T-helper 22 cell (primary cell): ENCODE measurements at places on chromosomes 5 and 9.

DNA sequence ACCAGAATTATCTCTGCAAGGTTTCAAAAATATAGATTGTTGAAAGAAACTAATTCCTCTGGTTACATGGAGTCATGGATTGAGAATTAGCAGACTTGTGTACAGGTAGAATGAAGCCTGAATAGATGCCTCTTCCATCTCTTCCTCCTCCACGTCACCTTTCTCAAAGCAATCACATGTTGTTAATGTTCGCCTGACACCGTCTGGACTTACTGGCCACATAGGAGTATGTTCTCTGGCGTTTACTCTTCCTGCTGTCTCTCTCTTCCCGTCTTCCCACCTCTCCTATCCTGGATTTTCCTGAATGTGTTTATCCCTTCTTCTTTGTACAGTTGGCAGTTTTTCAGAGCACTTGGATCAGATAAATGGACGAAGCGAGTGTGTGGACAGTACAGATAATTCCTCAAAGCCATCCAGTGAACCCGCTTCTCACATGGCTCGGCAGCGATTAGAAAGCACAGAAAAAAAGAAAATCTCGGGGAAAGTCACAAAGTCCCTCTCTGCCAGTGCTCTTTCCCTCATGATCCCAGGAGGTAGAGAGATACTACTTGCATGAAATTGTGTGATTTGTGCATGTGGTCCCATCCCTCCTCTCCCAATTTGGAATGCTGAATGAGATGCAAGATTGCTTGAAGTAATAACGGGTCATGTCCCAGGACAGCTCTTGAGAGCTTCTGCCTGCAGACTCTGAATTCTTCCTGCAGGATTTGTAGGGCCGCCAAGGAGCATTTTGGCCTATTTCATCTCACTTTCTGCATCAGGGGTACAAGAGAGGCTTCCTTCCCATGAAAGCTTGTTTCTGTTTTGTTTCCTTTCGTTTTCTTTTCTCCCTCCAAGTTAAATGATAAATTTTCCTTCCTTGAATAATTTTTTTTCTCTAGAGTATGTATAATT lies 47.3 kb downstream of the CD180 start:
- DNase-seq = no peak

DNA sequence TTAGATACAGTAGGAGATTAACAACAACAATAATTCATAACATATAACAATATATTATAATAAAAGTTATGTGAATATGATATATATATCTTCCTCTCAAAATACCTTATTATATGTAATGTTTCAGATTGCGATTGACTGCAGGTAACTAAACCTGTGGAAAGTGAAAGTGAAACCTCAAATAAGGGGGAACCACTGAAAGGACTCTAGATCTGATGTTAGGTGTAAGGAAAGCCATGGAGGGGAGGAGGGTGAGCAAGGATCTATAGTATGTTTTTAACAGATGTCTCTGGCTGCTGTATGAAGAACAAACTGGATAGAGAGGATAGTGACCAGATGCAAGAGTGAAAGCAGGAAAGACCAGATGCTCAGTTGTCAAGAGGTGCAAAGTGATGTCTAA lies 5.8 kb upstream of the FSTL4 start:
- DNase-seq = no peak

DNA sequence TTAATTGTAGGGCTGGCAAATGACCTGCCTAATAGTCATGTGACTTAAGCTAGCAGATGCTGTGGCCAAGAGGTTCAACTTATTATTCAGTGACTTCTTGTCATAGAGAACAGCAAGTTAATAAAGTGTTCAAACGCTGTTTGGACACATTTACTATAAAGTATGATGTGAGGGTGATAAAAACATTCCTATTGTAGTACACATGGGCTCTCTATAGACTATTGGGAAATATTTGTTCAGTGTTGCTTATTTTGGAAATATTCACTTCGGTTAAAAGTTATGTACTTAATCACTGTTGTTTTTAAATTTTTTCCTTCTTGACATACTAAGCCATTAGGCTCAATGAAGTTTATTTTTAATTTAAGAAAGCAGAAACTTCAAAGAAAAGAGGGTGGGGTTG lies 345.0 kb downstream of the NNT start:
- no peak for DNase-seq

GRCh38 chr9:35659340-35659739 lies 1.2 kb downstream of the CCDC107 start:
- no peak for DNase-seq

DNA sequence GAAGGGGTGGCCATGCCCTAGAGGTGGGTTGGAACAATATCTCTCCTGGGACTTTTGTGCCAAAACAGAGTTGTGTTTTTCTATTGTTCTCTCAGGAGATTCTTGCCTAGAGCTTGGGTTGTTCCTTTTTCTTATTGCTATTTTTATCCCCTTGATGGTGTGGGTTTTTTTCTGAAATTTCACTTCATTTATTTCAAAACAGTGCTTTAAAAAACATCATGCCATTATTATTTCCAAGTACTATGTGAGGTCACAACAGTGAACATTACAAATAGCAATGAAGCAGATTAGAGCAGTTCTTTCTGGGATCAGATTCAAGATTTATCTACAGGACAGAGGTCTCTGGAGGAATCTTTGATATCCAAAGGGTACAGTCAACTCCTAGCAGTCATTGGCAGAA lies 76.6 kb downstream of the ACTBL2 start:
- no peak for DNase-seq

DNA sequence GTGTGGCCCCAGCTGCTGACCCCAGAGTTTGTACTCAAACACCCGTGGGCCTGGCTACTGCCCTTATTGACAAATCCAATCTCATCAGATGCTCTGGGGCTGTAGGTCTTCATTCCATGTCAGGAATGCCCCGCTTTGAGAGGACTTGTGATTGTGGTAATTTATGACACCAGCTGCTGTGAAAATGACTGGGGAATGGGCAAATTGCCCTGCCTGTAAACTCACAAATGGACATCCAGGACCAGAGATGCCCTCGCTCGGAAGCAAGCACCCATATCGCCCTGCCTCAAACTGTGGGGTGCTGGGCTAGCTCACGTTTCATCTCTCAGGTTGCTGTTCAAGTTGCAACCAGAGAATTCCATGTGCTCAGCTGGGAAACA lies 225.9 kb upstream of the MAP3K1 start:
- DNase-seq = no peak

GRCh38 chr5:53749621-53750020 lies 189.2 kb downstream of the NDUFS4 start:
- no peak for DNase-seq

GRCh38 chr5:146336197-146336596 lies 2.4 kb upstream of the POU4F3 start:
- no peak for DNase-seq

- no peak for DNase-seq
Measured at GRCh38 chr9:110622368-110622767, 42.8 kb upstream of the SVEP1 start.

DNA sequence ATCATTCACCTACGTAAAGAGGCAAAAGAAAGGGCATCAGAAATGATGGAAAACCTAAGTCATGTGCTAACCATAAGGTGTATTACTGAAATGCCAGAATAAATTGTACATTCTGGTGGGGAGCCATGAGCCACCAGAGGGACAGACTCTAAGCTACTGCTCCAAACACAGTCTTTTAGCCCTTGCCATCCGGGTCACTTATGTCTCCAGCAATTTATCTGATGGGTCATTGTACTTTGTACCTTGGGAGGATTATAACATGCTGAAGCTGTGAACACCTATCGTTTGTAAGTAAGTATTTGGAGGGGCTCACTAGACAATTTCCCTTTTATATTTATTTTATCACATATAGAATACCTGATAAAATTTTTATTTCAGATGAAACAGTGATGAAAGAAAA lies 495.1 kb downstream of the KIF4B start:
- DNase-seq = no peak

DNA sequence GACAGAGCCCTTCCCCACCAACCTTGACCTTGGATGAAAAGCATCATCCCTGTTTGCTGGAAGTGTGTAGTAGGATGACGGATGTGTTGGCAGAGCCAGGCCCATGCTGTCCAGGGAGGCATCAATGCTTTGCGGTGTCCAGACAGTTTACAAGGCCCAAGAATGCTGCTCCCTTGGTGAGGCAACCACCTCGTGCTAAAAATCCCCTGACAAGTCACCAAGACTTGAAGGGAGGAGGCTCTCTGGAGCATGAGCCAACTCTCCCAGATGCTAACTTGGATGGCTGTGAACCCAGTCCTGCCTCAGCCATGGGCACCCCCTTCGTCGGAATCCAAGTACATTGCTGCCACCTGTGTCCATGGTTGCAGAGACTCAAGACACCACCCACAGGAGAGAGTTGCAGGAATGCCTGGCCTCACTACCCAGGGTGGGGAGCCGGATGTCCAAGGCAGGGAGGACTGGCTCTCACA lies 9.5 kb upstream of the NKD2 start:
- DNase-seq = no peak

GRCh38 chr9:113771199-113771598 lies 104.9 kb upstream of the ZNF618 start:
- DNase-seq = no peak

- no peak for DNase-seq
Measured at GRCh38 chr9:72843520-72844439, 109.1 kb downstream of the ALDH1A1 start.

GRCh38 chr9:36566813-36567221 lies 5.9 kb upstream of the MELK start:
- DNase-seq = no peak

- DNase-seq = no peak
Measured at GRCh38 chr9:130480673-130481072, 35.9 kb downstream of the ASS1 start.

DNA sequence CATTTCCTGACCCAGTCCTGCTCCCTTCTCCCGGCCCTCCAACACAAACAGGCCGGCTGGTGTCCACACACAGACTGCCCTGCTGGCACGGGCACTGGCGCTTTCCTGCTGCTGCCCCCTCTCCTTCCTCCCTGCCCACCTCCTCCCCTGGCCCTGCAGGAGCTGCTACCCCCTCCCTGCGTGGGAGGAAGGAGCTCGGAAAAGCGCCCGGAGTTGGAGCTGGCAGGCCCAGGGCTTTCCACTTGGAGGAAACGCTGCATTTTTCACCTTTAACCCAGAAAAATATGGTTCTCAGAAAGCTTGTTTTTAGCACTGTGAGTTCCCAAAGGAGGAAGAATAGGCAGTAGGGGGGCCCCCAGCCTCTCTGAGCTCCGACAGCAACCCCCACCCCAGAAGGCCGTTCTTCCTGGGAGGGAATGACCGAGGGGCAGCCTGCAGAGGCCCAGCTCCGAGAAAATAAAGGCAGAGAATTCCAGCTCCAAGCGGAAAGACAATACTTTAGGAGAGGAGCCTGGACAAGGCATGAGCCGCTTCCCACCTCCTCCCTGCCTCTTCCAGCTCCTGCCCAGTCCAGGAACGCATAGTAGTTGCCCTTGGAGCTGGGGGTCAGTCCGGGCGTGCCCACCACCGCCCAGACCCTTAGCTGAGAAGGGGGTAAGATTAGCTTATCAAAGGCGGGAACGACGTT lies 88.9 kb downstream of the LIFR start:
- no peak for DNase-seq

DNA sequence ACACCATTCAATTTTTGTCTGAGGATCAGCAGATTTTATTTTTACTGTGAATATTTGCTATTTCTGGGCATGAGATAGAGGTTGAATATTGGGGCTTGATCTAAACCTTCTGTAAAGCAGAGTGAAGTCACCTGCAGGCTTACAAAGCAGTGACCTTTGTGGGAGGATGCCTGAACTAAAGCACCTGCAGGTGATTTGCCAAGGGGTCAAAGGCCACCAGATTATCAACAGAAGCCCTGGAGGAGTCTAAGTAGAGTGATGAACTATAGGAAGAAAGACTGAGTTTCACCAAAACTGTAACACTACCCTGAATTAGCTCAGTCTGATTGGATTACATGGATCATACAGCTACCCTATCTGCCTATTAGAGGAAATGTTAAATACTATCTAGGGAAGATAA lies 144.3 kb upstream of the PRLR start:
- no peak for DNase-seq

DNA sequence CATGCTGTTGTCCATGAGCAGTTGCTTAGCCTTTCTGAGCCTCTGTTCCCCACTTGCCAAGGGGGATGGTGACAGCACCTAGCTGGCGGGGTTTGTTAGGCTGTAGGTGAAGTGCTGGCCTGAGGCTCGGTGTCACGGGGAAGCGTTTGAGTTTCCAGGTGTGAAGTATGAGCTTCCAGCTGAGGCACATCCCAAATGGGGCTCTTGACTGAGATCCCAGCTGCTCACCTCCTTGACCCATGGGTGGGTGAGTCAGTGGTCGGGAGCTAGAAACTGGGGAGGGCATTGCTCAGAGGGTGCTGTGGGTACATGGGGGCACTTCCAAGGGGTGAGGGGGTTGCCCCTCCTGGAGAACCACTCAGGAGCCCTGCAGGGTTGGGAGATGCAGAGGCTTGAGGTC lies 26.4 kb upstream of the RNF130 start:
- DNase-seq = no peak

- no peak for DNase-seq
Measured at GRCh38 chr9:3980771-3981170, 319.1 kb downstream of the GLIS3 start.

GRCh38 chr5:124408738-124409453 lies 337.5 kb downstream of the ZNF608 start:
- no peak for DNase-seq

DNA sequence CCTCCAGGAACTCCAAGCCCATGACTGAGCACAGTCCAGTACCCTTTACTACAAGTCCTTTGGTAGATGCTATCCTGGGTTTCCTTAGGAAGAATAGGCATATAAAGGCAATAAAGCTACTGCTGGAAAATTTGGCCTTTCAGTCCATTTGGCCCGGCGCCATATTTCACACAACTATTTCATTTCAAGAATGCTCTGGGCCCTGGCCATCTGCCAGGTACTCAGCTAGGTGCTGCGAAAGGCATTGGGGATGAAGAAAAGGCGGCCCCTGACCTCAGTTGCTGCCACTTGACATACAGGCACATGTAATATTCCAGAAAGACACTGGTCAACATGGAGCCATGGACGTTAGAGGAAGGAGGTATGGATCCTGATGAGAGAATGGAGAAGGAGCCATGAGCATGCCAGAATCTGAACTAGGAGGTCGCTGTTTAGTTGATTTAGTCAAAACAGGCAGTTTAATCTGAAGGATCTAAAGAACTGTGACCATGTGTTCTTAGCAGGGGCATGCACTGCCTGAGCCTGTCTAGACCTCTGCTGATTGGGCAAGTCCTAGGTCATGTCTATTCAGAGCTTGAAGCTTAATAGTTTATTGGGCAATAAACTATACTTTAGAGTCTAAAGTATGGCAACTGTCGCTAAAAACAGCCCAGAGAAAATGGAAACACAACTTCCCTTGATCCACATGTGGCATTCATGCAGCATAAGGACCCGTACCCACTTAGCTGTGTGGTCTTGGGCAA lies 149.3 kb downstream of the MELK start:
- no peak for DNase-seq

DNA sequence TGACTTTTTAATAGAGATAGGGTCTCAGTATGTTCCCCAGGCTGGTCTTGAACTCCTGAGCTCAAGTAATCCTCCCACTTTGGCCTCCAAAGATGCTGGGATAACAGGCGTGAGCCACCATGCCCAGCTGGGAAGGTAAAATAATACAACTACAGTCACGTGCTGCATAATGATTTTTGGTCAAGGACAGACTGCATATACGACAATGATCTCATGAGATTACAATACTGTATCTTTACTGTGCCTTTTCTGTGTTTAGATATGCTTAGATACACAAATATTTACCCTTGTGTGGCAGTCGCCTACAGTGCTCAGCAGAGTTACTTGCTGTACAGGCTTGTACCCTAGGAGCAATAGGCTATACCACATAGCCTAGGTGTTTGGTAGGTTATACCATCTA lies 14.2 kb upstream of the IRF1 start:
- DNase-seq = no peak
